ENCODE measurements at places on chromosomes 7 and 10.

DNA sequence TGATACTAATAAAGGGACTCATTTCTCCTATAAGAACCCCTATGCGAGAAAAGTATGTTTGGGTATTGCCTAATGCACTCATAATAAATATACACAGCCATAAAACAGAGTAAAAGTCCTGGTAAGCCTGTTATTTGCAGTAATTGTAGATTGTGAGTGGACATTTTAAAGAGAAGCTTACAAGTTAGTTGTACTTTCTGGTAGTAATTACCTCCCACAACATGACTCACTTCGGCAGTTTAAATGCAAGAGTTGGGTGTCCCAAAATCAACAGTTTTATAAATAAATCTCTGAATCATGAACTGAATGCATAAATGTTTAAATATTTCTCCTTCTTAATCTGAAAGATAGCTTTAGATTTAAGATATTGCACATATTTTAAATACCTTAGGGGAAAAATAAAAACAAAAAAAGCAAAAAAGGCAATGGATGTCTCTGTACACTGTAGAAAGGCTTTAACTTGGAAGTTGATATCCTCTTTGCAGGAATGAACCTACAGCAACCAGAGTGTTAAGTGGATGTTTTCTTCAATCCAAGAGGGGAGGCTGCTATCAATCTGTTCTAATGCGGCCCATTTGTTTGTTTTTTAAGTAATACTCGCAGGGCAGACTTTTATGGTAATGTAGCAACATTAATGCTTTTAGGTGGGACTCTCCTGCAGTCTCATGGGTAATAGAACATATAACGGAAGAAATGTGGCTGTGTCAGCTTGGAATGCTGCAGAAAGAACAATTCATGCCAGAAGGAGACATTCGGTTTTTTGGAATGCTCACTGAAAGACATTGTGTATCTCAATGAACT, 57.3 kb upstream of the ZEB1 start:
- DNase-seq, result no peak

- no peak for DNase-seq
These were observed 20.7 kb downstream of the ZNF467 start for GRCh38 chr7:149752646-149753045.

DNA sequence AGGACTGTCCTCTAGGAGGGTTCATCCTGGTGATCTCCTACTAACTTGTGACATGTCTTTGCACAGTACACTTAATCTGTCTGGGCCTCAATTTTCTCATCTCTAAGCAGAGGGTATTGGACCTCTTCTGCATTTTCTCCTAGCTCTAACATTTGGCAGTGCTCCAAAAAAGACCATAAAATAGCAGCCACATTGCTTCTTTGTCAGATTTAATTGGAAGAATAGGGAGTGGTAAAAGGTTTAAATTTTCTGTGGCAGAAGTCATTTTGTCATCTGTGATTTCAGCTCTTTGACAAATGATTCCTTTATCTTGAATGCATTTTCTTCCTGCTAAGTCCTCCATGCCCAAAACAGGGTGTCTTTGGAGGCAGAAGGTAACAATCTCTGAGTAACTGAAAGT, 289.9 kb upstream of the LRGUK start:
- no peak for DNase-seq

DNA sequence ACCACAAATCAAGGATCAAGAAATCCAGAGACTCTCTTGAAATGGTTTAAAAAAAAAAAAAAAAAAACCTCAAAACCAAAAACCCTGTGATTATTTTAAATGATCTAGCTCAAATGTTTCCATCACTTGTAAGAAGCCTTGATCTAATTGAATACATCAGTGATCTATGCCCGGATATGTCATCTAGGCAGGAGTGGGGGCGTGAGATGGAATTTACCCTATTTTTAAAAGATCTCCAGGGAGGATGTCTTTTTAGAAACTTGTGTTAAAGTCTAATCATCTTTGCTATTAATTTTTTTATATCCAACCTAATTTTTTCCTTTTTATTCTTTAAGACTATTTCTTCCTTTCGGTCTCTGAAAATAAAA, 101.4 kb upstream of the PDLIM1 start:
- no peak for DNase-seq

- DNase-seq, result no peak
These were observed 287.2 kb downstream of the CAMK1D start for GRCh38 chr10:12636571-12636970.
